NCI-H1417 (cell line): ENCODE measurements at places on chromosomes 2 and 18.

DNA sequence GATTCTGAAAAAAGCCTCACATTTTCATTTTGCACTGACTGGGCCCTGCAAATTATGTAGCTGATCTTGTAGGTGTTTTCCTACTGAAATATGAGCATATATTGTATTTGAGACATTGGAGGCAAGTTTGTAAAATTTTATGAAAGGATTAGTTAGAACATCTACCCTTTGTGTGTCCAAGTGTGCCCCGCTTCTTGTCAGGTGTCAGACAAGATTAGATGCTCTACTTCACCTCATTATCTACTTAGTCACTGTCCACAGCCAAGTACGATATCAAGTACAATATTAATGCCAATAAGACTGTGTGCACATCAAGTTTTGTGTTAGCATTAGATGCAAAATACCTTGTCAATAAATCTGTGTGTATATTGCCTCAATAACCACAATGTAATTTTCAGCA lies 67.8 kb upstream of the RPRM start:
- no peak for DNase-seq

DNA sequence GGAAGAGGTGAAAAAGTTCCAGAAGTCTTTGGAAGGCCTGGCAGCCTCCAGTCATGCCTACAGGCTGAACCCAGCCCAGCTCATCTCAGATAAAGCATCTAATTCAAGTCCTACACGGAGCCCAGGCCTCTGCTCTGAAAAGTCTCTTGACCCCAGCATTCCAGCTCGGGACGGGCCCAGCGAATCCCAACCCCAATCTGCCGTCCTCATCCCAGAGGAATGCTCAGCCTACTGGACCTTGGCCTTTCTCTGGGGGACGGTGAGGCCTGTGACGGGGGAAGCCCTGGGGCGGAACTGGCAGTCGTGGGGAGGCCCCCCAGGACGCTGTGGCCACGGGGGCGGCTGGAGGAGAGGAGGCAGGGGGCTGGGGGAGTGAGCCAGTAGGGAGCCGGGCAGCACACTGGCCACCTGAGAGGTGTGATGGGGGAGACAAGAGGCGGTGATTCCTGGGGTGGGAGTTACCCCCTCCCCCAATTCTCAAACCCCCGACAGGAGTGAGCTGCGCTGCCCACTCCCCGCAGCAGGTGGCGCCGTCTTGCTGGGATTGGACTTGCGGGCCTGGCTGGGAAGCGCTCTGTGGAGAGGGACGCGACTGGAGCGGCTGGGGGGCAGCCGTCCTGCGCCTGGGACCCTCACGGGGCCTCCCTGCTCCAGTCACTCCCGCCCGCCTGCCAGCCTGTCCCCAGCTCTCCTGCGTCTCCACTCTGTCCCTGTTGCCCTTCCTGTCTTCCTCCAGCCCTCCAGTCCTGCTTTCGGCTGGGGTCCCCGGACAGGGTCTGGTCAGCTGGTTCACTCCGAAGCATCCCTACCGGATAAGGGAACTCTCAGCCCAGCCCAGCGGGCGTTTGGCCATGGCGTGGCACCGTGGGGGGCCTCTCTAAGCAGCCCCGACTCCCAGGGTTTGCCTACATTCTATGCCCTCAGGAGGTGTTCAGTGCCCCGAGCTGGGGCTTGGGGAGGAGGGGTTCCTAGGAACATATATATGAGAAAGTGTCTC lies 182.6 kb upstream of the HAAO start:
- DNase-seq, result peak; percentile 10

DNA sequence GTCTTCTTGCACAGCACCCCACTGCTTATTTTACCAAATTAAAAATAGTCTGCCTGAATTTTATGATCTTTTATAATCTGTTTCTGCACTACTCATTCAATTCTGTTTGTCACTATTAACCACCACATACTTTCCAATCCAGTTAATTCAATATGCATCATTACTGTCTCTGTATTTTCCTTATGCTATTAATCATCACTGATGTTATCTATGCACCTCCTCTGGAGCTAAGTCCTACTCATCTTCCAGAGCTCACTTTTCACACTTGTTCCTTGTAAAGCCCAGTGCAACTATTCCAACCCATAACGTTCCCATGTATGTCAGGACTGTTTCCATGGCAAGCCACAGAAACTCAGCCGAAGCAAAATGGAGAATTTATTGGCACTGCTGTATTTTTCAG lies 713.6 kb downstream of the PLCL1 start:
- no peak for DNase-seq

DNA sequence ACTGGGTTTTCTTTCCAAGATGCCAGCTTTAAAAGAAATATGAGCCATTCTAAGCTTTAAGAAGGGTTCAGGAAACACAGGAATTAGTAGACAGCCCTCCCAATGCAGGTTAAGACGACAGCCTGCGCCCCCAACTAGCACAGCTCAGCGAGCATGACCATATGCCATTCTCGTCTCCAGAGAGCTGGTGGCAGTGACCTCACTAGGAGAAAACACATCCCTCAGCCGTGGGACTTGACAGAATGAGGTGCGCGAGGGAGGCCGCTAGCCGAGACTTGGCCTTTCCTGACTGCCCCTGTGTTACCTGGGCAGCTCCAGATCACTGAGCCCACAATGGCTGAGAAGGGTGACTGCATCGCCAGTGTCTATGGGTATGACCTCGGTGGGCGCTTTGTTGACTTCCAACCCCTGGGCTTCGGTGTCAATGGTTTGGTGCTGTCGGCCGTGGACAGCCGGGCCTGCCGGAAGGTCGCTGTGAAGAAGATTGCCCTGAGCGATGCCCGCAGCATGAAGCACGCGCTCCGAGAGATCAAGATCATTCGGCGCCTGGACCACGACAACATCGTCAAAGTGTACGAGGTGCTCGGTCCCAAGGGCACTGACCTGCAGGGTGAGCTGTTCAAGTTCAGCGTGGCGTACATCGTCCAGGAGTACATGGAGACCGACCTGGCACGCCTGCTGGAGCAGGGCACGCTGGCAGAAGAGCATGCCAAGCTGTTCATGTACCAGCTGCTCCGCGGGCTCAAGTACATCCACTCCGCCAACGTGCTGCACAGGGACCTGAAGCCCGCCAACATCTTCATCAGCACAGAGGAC lies 103.9 kb downstream of the MAPK4 start:
- DNase-seq, result no peak

DNA sequence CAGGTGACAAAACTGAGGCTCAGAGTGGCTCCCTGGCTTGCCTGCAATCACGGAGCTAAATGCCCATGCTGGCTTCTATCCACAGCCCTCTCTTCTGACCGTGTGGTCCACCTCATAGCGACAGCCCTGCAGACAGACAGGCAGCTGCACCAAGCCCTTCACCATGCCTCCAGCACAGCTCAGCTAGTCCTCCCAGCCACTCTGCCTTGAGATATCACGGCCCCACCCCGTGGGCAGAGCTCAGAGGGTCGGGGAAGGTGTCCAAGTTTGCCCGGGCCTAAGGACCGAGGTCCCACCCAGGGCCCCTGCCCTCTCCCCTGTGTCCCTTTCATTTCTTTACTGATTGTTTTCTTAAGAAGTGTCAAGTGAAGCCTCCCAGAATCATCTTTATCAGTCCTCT lies 128.2 kb upstream of the GLI2 start:
- no peak for DNase-seq

- DNase-seq, result peak; percentile 67
Observed at GRCh38 chr2:134919341-134920210, 954 bp downstream of the CCNT2 start.

GRCh38 chr2:234278556-234279255 lies 218.2 kb downstream of the ARL4C start:
- DNase-seq, result no peak

GRCh38 chr18:45653090-45653489 lies 37.8 kb downstream of the SLC14A2 start:
- no peak for DNase-seq

DNA sequence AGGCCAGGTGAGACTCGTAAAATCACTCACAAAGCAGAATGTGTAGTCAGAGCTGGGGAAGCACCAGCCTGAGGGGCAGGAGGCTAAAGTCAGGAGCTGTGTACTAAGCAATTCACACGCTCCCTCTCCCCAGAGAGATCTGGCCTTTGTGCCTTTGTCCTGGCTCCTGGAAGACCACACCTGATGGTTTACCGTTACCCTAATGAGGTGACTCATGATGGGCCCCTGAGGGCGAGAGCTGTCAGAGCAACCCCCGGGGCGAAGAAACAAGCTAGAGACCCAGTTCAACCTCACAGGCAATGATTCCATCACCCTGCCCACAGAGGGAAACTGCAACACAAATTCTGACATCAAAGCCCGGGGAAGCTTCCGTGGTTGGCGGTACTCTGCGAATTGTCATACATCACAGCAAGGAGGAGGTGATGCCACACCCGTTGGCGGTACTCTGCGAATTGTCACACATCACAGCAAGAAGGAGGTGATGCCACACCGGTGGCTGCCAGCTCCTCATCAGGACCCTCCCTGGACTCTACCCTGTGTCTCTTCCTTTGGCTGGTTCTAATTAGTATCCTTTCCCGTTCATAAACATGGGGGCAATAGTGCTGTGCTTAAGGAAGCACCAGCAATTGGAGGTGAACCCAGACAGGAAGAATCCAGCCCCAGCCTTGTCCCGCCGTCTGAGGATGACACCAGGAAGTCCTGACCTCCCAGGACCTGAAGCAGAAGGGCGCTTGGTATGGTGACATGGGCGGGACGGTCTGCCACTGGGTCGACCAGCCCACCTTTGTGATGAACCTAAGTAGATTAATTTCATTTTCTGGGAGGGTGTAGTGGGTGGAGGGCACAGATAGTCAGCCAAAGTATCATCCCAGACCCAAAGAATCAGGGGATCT lies 30.5 kb downstream of the B3GNT7 start:
- no peak for DNase-seq

DNA sequence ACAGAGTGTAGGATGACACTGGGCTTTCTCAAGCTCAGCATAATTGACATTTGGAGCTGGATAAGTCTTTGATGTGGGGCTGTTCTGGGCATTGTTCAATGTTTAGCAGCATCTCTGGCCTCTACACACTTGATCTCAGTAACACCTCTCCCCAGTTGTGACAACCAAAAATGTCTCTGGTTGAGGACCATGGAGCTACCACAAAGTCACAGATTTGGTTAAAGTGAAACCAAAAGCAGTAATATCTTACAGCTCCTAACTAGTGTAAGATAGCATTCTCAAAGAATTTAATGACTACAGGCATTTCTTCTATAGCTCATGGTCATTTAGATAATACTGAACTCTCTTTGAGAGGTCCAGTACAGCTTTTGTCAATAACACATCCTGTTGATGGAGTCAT lies 23.4 kb upstream of the PAX3 start:
- no peak for DNase-seq

DNA sequence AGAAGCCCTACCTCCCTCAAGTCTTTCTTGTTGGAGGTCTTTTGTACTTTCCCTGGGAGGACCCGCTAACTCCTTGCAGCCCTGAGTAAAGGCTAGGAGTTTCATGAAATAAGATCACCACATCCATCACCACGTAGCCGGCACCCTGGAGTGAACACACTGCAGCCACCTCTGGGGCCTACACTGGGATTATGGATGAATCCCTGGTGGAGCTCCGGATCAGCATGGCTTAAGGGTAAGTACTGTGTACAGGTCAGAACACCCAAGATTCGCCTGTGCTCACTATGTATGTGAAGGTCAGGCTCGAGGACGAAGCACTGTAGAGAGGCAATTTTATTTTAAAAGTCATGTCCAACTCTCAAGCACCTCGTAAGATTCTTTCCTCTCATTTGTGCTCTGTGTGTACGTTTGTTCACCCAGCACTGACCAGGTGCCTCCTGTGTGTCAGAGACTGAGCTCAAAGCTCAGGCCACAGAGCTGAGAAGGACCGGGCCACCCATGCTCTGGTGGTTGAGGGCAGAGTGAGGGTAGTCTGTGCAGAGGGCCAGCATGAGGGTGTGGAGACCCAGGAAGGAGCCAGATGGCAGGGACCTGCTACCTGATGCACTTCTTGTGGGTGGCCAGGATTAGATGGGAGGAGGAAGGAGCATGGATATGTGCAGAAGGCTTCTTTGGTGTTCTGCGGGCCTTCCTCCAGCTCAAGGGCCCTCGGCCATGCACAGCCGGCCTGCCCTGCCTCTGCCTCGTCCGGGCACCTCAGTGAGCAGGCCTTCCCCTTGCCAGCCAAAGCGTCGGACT lies 66.7 kb upstream of the TFCP2L1 start:
- no peak for DNase-seq

DNA sequence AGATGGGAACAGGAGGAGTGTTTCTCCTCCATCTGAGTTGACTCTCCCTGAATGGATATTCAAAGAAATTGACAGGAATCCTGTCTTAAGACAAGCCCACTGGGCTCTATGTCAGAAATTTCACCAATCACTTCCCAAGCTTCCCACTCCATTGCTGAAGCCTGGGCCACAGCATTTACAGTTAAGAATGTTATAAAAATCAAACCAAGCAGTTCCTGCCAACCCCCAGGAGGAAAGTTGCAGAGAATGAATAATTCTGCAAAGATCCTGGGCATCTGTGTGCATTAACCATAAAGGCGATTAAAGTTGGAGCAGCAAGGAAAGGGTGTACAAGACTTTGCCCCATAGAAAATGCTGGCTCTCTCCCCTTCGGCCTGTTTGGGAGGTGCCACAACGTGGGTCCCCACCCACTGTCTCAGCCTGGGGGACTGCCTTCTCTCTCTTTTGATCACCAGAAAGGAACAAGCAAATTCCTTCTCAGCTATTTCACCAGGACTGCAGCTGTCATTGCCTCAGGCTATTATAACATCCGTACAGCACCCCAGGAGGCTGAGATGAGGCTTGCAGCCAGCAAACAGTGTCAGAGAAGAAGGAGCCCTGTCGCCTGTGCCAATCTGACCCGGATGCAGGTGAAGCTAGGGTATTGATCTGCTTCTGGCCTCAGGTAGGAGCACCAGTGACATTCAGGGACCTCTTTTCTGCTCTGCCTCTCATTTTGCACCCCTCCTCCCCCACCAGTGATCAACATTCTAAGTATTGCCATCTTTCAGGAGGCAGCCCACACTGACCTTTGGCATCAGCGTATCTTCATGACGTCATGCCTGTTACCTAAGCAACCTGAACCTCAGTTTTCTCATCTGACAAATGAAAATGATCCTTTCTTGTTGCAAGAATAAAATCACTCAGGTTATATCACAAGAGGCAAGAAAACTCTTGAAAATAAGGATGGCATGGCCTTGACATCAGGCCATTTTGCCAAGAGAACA lies 219.0 kb downstream of the SH3BP4 start:
- DNase-seq, result peak; percentile 71

- no peak for DNase-seq
Observed at GRCh38 chr2:188610827-188611226, 319.2 kb downstream of the GULP1 start.

DNA sequence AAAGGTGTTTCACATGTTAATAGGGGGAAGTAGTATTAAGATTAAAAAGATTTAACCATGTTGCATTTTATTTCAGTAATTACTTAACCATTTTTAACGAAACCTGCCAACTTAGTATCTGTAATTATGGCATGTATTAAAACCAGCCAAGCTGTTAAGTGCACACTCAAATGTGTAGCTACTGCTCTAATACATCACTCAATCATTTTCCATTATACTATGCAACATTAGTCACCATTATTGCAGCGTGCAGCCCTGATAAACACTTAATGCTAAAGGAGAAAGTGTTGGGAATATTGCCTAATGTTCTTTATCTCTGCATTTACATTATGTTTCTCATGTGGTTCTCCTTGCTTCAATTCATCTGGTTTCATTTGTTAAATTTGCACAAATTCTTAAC lies 745.9 kb upstream of the FAM98A start:
- DNase-seq, result no peak
